ENCODE measurements at places on chromosomes 3 and 15. TPM values are rescaled to one million over a fixed set of nuclear protein-coding genes. Genes with fewer than 3 reads are reported as not detected.

Gene FAM98B
- 13.4 TPM for total RNA-seq

Gene HEMK1
- total RNA-seq: 9.6 TPM

Gene ADAMTS7
- 39.2 TPM for total RNA-seq

Gene CHST13
- total RNA-seq: not detected

Gene SPTBN5
- total RNA-seq: 0.63 TPM

Gene ARGFX
- not detected for total RNA-seq

Gene ACP3
- total RNA-seq: 2.5 TPM

Gene CHCHD4
- total RNA-seq: 24.3 TPM

Gene SH2D7
- not detected for total RNA-seq

Gene NLGN1
- 1.3 TPM for total RNA-seq

Gene SUSD5
- 1.7 TPM for total RNA-seq

Gene CCDC12
- 27.5 TPM for total RNA-seq

Measured in right atrium auricular region (tissue), 2 donors.